ENCODE measurements at places on chromosomes 7 and 10.

DNA sequence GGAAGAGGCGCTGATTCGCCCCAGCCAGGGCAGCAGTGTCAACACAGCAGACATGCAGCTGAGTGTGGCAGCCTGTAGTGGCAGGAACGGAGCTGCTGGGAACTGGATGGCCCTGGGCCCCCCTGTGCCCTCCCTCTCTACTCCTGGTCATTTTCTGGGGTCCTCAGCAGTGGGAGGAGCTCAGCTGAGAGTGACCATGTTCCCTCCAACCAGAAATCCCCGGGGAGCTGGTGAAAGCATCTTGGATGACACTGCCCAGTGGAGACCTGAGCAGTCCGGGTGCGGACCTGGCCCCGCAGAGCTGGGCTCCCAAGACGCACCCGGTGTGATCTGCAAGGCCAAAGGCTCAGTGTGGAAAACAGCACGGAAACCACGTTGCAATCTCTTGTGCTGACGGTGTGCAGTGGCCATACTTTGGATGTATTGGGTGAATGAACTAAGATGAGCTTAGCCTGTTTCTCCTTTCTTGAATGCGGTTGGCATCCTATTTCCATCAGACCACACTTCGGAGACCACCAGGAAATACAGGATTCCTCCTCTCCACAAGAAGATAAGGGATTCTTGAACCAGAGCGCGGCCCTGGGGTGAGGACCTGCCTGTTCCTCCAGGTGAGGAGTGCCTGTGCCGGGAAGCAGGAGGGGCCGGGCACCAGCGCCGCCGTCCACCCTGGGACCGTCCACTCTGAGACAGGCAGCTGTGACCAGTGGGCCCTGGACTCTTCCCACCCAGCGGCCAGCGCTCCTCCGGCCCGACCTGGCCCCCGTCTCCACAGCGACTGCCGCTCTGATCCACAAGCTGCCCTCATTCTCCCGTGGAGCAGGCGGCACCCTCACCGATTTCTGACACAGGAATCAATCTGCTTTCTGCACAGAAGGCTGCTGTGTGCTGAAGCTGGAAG, 93.5 kb upstream of the DIP2C start:
- no peak for DNase-seq

GRCh38 chr10:29386342-29386999, 97.6 kb downstream of the LYZL1 start:
- peak; percentile 2 for DNase-seq

- DNase-seq = no peak
Measured at GRCh38 chr10:112961609-112962008, 11.6 kb downstream of the TCF7L2 start.

DNA sequence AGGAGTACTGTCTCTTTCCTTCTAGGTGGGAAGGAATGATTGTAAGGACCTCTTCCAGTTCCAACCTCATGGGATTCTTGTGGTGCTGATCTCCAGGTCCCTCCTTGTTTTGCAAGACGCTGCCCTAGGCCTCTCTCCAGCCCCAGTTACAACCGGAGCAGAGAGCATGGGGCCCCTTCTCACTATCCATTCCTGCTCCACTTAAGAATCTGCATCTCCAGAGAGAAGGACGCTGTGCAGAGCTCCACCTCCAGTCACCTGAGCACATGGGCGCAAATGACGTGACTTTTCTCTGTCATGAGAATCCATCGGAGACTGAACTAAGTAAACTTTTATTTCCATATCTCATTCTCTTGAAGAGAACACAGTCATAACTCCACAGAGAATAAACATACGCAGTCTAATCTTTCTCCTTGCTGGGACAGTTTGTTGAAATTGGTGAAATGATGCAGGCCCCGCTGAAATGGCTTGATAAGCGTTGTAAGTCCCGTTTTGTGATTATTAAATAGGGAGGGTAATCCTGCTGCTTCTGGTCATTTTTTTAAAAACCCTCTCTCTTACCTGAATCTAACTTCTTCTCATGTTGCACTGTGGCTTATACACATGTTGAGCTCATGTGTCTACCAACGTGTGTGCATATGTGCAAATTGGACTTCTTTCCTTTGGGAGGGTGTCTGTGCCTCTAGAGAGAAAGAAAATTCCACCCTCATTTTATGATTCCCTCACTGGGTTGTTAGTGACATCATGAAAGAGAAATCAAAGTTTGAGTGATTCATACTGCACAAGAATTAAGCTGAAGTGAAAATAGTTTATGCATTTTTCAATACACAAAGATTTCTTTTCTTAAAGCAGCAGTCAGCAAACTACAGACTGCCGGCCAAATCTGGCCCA, 133.2 kb upstream of the TBX20 start:
- no peak for DNase-seq

DNA sequence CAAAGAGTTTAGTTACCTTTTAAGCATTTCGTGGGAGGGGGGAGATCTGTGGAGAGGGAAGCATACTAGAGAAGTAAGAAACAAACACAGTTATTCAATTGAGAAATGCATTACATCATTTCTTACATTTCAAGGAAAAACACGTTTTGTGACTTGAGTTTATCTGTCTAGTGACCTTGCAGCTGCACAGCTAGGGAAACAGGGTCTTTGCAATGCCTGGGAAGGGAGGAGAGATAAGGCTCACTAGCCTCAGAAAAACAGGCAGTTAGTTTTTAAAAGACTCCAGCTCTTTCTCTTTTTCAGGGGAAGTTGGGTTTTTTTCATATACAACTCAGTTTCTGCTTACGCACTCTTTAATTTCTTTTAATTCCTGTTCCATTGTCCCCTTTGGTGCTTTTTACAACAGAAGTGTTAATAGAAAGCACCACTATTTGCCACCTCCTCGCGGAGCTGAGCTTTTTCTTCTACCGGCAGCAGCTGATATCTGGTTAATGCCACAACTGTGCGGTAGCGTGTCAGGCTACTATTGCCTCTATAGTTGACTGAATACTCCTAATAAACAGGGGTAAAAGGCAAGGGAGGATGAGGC, 5.6 kb downstream of the CYP3A43 start:
- DNase-seq = no peak

DNA sequence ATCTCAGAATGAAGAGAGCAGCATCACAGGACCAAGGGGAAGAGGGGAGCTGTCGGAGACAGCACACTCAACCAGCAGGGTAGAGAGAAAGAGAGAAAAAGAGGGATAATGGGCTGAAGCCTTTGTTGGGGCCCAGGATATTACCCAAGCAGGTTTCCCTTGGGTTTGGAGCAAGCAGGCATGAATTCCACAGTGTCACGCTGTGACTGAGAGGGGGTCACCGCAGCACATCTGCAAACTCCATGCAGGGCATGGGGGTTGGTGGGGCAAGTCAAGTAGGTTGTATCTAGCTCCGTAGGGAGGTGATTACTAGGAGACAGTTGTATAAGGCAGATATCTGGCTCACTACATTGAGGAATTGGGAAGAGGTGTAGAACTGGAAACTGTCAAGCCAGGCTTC, 42.2 kb upstream of the SEMA3E start:
- DNase-seq = no peak

DNA sequence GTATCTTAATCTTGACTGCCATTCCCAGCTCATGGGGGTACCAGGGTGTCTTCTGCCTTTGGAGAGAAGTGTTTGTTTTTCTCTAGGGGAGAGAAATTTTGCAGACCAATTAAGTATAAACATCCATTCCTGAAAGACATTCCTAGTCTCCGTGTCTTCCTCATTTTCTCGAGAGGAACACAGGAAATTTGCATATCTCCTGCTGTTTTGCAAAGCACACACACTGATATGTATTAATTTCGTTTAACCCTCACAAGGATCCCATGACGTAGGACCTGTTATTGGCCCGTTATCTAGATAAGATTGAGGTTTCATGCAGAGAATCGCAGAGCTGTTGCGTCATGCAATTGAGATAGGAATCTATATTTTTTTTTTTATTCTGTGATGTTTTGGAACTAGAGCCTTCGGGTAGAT, 944 bp downstream of the RHBDD2 start:
- no peak for DNase-seq

- DNase-seq = no peak
Measured at GRCh38 chr10:102752934-102753664, 9.4 kb downstream of the WBP1L start.

DNA sequence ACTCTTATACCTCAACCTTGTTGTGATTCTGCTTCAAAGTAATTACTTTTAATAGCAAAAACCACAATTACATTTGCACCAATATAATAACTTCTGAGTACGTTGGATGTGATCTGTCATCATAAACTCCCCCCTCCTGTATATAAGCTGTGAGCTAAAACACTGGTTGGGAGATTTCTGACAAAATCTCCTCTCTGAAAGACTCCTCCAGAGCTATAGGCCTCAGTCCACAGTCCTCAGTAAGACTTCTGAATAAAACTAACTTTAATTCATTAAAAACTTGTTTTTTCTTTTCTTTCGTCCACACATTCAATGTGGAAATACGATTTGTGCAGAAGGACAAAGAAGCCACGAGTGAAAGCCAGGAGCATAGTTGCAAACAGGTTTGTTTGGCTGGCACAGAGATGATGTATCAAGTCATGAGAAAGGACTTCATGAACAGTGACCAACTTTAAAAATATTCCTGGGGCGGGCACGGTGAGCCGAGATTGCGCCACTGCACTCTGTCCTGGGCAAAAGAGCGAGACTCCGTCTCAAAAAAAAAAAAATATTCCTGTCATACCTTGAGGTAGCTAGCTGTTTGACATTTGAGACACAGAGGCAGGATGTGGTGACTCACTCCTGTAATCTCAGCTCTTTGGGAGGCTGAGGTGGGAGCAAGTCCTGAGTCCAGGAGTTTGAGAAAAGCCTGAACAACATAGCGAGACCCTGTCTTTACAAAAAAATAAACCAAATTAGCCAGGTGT, 91.1 kb upstream of the ARHGAP21 start:
- DNase-seq = no peak

GRCh38 chr10:62183442-62183841, 85.2 kb downstream of the RTKN2 start:
- no peak for DNase-seq

GRCh38 chr10:77319557-77319956, 318.1 kb downstream of the KCNMA1 start:
- no peak for DNase-seq

DNA sequence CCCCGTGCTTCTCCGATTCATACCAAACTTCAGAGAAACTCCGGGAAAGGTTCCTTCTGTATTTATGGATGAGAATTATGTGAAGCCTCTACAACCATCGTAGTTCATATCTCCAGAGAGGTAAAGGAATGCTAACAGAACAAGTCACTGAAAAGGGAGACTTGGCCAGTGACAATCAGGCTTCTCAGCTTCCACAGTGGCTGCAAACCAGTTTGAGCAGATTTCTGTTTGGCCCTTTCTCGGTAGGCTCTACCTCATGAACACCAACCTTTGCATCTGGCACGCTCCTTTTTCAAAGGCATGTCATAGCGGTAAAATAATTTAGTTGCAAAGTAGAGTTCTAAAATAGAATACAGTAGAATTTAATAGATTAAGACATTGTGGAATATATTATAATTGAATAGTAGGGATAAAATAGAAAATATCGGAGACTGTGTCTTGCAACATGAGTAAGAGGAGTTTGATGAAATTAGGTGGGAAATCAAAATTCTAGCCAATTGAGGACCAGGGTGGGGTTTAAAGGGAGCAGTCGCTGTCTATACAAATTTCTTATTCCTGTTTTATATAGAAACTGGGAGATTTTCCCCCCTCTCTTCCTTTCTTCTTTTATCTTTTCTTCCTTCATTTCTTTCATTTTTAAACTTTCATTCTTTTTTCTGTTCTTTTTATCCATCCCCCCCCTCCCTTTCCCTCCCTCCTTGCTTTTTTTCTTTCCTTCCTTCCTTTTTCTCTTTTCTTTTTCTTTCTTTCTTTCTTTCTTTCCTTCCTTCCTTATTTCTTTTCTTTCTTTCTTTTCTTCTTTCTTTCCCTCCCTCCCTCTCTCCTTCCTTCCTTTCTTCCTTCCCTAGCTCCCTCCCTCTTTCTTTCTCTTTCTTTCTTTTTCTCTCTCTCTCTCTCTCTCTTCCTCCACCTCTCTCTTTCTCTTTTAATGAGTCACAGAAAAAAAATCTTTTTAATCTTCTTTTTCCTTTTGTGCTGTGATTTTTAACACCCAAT, 161.5 kb upstream of the KLF6 start:
- DNase-seq = no peak

- no peak for DNase-seq
Measured at GRCh38 chr7:147509035-147509501, 1081.5 kb upstream of the C7orf33 start.

DNA sequence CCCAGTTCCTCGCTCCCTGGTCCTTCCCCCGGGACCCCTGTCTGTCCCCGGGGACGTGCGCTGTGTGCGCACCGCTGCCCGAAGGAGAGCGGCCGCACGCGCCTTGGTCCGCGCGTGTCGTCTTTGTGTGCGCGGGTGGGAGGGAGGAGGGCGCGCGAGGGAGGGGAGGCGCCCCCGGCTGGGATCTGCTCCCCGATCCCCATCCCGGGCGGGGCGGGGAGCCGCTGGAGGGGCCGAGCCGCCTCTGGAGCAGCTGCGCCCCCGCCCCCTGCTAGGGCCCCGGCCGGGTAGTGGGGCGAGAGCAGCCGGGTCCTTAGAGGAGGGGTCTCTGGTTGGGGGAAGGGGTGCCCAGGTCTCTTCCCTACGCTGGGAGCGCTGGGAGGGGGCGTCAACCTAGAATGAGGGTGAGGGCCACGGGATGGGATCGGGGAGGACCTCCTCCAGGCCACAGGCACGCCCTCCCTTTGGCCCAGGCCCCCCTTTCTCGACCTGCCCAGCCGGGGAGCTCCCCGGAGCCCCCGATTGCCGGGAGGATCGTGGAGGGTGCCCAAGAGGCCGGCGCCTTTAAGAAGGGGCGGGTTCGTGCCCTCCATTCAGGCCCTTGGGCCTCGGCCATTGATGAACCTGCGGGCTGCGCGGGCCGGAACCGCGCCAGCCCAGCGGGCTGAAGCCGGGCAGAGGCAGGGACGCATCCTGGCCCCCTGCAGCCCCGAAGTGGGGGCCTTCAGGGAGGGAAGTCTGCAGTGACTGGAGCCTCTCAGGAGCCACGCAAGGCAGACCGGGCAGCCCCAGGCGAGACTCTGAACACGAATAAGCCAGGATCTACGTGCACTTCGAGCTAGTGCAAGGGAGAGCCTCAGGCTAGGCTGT, 678 bp downstream of the SH2B2 start:
- no peak for DNase-seq

DNA sequence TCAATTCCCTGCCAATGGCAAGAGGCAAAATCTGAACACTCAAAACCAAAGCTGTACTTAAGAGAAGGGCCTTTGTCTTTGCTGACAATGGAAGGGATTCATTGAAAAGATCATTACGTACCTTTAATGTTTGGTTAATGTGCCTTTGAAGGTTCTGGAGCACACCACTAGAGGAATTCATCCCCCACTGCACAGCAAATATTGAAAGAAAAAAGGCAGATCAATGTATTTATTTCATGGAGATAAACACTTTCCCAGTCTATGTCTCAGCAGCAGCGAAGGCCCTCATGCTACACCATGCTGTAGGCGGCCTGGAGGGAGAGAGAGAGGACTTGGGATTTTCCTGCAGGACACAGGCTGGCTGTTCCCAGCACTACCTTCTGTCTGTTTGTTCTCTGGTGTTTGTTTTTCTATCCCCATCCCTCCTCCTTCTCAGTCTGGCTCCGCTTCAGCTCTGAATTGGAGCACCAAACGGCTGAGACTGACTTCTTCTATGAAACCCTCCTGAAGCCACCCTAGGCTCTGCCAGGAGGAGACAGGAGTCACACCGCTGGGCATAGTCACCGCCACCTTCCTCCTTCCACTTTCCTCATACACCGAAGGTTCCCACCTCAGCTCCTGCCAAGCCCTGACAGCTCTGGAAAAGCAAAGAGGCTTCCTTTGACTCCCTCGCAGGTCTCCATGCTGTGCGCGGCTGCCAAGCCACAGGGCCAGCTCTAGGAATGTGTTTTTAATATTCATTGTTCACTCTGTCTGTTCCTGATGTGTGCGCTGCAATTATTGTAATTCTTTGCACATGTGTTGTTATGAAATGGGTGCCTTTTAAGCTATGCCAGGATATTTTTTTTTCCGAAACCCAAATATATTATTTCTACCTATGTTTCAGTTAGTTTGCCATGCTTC, 301.5 kb downstream of the FZD1 start:
- no peak for DNase-seq

- no peak for DNase-seq
Measured at GRCh38 chr7:50552921-50553320, 12.3 kb downstream of the DDC start.

All from stimulated activated CD4-positive, alpha-beta T cell treated with anti-CD3 and anti-CD28 coated beads, Interleukin-2, amount 100 ng/mL, for 48 hours (primary cell).